ENCODE measurements at places on chromosomes 3 and 15.

DNA sequence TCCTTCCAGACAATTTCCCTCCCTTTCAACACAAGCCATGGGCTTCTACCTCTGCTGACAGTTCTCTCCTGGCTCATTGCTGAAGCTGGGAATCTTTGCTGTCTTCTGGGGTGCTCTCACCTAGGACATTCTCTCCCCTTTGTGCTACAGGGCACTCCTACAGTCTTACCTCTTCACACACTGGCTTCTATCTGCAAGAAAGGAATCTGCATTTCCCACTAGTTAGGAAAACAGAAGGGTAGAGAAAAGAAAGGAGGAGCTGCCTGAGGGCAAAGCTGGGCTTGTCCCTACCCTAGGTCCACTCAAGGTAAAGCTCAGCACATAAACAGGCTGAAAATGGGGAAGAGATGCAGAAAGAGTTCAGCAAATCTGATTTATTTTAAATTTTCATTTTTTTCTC is 5.6 kb upstream of the ARGFX start:
- no peak for DNase-seq

GRCh38 chr3:40414270-40414669 is 27.3 kb downstream of the ENTPD3 start:
- no peak for DNase-seq

DNA sequence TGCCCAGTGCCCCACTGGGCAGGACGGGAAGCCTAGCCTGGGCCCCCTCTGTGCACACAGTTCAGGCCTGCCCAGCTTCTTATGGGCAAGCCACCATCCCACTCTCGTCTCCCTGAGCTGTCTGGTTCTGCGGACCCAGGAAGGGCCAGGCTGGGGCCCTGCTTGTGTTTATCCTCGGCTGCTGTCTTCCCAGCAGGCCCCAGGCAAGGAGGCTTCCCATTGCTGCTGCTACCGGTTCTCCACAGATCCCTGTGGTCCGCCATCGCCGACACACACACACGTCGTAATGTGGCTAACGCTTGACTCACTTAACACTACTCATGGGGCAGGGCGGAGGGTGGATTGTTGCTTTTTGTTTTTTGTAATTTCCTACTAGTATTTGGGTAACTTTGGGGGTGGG is 52.4 kb upstream of the SLC6A1 start:
- no peak for DNase-seq

DNA sequence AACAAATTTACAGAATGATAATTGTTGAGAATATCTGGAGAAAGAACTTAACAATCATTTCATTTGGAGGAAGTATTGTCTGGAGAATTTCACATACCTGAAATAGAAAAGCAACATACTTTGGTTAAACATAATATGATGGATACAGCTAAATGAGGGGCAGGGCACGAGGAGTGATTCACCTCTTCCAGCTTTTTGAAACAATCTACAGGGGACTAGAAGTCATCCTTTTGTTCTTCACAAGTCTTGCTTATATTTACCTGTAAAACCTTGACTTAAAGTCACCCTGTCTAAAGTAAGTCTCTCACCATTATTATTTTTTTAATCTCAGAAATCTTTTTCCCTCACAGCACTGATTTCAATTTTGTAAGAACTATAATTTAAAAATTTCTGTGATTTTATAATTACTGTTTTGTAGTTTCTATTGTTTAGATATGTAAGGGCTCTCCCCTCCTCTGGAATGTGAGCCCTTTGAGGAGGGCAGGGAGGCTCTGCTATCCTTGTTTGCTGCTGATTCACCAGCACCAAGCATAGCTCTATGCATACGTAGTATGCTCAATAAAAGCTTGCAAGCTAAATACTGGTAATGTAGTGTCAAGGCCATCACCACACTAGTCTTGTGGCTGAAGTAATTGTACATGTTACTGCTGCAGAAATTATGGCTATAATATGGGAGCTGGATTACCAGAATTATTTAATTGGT is 193.9 kb upstream of the THRB start:
- no peak for DNase-seq

- DNase-seq, result no peak
These were observed 37.3 kb upstream of the IGF1R start for GRCh38 chr15:98610991-98611390.

DNA sequence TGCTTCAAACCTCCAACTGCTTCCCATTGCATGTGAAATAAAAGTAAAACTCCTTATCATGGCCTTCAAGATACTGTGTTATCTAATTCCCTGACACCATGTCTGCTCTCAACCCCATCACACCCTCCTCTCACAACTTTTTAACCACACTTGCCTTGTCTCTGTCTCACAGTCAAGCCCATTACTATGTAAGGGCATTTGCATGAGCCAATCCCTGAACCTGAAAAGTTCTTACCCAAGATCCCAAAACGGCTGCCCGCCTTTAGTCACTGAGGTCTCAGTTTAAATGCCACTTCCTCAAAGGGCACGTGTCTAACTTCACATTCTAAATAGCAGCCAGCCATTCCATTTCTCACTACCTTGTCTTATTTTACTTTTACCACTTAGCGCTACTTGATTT is 83.1 kb downstream of the SST start:
- no peak for DNase-seq

GRCh38 chr3:166734734-166735133 is 645.4 kb downstream of the ZBBX start:
- DNase-seq, result no peak

GRCh38 chr15:68057758-68058157 is 3.6 kb downstream of the PIAS1 start:
- DNase-seq, result no peak

DNA sequence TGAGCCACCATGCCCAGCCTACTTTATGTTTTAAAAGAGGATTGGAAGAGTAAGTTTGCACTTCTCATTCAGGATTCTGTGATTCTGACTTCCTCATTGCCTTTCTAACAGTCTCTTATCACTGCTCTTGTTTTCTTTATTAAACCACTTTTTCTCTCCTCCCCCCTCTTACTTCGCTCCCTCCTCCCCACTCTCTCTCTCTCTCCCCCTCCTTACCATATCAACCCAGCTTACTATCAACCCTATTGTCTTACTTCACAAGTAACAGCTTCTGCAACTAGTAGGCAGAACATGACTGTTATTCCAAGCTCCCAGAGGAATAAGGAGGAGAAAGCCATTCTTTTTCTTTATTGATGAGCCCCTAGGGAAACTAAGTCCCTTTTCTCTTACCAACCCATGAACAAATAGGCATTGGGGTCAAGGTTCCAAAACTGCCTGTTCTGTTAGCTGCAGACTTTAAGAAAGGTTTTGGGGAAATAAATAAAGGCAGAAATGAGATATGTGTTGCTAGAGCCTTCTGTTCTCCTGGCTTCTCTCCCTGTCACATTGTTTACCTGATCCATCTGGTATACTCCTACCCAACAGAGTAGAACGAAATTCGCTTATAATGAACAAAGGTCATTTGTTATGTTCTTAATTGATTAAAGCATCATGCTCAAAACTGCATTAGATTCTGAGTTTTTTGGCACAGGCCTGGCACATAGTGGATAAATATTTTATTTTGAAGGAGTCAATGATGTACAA is 56.4 kb upstream of the RASGRP1 start:
- DNase-seq, result no peak

- no peak for DNase-seq
These were observed 87.8 kb upstream of the TJP1 start for GRCh38 chr15:29910068-29910467.

DNA sequence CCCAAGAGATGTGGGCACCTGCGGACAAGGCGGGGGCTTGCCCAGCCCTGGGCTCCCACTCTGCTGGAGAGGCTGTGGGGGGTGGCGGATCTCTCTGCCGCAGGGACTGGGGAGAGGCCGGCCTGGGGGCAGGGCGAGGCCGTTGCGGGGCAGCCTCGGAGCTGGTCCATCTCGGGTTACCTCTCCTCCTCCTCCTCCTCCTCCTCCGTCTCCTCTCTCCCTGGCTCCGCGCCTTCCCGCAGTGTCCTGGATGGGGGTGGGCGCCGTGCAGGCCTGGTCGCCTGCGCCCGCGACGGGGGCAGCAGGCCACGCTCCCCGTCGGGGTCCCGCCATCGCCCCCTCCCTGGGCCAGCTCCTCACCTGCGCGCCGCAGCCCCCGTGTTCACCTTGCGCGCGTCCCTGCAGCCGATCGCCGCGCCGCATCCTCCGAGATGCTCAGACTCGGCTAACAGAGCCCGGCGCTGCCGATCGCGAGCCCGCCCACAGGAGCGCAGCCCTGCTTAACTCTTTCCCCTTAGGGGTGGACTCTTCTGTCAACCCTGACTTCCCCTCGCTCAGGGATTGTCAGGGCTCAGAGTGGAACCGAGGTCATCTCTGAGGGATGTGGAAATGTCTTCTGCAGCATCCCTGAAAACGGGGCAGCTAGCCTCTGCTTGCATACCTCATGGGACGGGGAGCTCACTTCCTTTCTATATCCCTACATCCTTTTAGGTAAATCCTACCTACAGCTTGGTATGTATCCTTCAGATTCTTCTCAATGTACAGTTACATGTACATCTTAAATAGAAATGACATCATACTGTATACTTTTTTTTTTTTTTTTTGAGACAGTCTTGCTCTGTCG is at the start of gene PRRT3:
Gene PRRT3 (minus strand): TSS at position 447 of the 844 bp plus-strand sequence. CDS start 2,293 bp downstream, outside the sequence.
- DNase-seq, result no peak

DNA sequence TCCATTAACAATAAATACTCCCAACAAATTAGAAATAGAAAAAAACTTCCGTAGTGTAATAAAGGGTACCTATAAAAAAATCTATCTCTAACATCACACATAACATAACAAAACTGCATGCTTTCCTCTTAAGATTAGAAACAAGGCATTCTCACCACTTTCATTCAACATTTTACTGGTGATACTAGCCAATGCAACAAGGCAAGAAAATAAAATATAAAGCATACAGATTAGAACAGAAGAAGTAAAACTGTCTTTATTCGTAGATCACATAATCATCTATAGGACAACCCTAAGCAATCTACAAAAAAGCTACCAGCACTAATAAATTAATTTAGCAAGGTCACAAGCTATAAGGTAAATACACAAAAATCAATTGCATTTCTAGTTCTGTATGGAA is 107.1 kb downstream of the PLD1 start:
- no peak for DNase-seq

- no peak for DNase-seq
These were observed 1.4 kb downstream of the LYSMD2 start for GRCh38 chr15:51736069-51736468.

DNA sequence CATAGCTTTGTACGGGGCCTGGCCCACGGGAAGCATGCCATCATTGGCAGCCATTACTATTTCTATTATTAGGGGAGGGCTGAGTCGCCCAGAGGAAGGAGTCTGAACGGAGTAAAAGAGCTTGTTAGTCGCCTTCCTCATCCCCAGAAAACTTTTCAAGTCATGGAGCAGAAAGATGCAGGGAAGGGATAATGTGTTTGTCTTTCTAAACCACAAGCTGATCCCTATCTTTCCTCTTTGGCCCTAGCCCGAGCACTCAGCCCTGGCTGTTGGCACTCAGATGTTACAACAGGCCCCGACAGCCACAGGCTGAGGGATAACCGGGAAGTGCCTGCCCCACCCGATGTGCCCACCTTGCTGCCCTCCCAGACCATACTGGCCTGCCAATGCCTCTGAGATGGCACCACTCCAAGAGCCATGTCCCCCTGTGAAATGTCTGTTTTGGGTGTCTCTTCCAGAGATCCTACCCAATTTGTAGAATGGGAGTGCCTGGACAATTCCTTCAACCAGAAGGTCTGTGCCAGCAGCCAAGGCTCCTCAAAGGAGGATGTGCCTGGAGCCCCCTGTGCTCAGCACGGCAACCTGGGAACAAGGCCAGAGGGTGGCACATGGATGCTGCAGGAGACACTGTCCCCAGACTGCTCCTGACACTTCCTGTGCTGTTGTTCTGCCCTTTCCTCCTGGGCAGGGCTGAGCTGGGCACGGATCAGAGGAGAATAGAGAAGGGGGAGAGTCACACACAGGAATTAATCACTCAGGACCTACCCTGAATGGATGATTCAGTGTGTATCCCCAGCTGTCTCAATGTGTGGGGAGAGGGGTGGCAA is 10.8 kb downstream of the PAK6 start:
- no peak for DNase-seq

GRCh38 chr3:52442409-52443267 is 2.3 kb downstream of the SEMA3G start:
- DNase-seq, result no peak

- DNase-seq, result no peak
These were observed 64.7 kb downstream of the ISG20 start for GRCh38 chr15:88703533-88703932.

- DNase-seq, result no peak
These were observed 109.4 kb upstream of the THSD4 start for GRCh38 chr15:71005895-71006294.

- DNase-seq, result no peak
These were observed 45.5 kb downstream of the TFG start for GRCh38 chr3:100754563-100755334.

DNA sequence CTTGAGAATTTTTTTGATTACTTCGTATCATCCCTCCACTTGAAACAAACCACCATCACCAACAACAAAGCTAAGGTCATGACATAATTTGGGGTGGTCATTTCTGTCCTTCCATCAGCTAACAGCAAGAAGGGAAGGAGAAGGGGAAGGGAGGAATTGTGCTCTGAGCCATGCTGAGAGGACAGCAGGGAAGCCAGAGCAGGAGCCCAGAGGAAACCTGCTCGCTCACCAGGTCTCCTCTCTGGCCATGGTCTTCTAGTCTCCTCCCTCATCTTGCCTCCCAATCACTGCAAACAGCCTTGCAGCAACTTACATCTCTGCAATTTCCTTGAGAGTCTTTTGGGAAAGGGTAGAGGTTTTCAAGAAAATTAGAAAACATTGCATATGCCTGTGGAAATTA is 196.7 kb downstream of the SSR3 start:
- no peak for DNase-seq

GRCh38 chr3:10530241-10530640 is 24.9 kb upstream of the ATP2B2 start:
- no peak for DNase-seq

- no peak for DNase-seq
These were observed 54.9 kb upstream of the SNRK start for GRCh38 chr3:43231276-43232000.

DNA sequence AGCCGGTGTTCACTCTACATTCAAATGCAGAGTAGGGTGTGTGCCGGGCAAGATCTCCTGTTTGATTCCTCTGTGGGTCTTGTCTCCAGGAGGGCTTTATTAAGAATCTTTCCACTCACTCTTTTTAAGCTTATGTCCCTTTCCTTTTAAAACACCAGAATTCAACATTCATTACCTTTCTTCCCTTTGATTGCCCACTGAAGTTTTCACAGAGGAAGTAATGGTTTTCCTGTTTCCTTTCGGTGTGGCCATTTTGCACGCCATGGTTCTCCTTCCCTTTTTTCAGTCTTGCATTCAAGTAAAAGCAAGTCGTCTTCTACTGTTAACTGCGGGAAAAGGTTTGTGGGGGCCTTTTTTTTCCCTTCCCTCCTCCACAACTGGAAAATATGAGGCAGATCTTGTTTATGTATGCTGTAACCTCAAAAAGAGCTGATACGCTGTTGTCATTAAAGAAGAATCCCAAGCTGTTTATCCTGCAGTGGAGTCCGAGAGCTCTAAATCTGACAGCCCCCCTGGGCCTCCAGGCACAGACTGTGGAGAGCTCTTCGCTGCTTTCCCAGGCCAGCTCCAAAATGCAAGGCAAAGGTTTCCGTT is 40.5 kb downstream of the FILIP1L start:
- DNase-seq, result no peak

GRCh38 chr3:46289966-46290365 is 47.7 kb downstream of the CCR3 start:
- no peak for DNase-seq
